Lower lobe of right lung (tissue), 2 donors: ENCODE measurements at places on chromosomes 7 and 10. TPM values are rescaled to one million over a fixed set of nuclear protein-coding genes. Genes with fewer than 3 reads are reported as not detected.
A peak's percentile ranks its signal among the peaks of the same experiment; 100 is the strongest.

SLC29A3 gene
- total RNA-seq, result 13.2 TPM

GRCh38 chr10:132990684-132991545 lies 48.5 kb upstream of the CFAP46 start:
- peak; percentile 34 for DNase-seq

- no peak for DNase-seq
These were observed 100.6 kb downstream of the DYNC2I1 start for GRCh38 chr7:158956805-158957509.

- no peak for DNase-seq
These were observed 24.4 kb downstream of the RALA start for GRCh38 chr7:39647816-39648215.

- no peak for DNase-seq
These were observed 149.7 kb downstream of the NOC3L start for GRCh38 chr10:94213001-94213530.

DNA sequence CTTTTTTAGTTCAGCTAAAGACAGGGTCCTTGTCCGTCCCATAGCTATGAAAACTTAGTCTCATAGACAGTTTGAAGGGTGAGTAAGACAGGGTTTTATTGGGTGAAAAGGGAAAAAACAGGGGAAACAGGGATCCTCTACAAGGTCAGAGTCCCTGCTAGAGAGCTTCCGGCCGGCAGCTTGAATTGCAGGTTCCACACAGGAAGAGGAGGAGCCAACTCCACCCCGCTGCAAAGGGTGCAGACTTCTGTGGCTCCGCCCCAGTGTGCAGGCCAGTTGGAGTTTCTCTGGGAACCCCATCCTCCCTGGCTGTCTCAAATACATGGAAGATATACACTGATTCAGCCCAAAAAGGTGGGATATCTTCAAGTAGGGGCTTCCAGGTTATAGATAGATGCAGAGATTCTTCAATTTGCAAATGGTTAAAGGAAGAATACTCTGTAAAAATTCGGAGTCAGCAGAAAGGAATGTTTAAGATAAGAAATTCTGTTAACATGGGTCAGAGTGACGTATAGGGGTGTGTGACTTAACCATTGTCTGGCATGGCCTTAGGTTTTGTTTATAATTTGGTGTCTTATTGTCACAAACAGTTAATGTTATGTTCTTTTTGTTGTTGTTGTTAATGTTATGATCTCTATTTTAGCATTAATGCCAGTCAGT lies 34.6 kb upstream of the HECW1 start:
- no peak for DNase-seq

DNA sequence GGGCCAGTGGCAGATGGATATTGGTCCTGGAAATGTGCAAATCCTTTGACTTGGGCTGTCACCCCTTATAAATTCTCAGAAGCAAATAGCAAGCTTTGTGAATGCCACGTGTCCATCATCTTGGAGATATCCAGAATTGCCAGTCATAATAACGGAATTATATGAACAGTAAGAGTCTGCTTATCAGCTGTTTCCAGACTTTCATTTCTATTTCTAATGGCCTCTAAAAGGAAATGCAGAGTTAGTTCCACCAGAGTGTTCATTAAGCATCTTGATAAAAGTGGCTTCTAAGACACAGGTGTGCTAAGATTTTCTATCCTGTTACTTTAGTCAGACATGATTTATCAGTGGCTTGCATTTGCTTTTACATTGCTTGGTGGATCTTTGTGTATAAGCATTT lies 87.4 kb downstream of the RAMP3 start:
- no peak for DNase-seq
